ENCODE measurements at places on chromosomes 4 and X. TPM values are rescaled to one million over a fixed set of nuclear protein-coding genes. Genes with fewer than 3 reads are reported as not detected.

EGFL6 gene
- 11.8 TPM for total RNA-seq

BRS3 gene
- not detected for total RNA-seq

PDE5A gene
- total RNA-seq = 49.8 TPM

GPR50 gene
- not detected for total RNA-seq

CEP135 gene
- 8.5 TPM for total RNA-seq

PLXNA3 gene
- total RNA-seq = 10.8 TPM

- DNase-seq = no peak
Observed at GRCh38 chr4:52550186-52550585, 108.9 kb downstream of the USP46 start.

GRCh38 chrX:45261005-45261404 is 60.3 kb upstream of the DIPK2B start:
- no peak for DNase-seq

GRCh38 chrX:24316111-24316510 is 2.2 kb upstream of the SUPT20HL2 start:
- DNase-seq = no peak

- DNase-seq = no peak
Observed at GRCh38 chrX:11899091-11899490, 141.1 kb downstream of the MSL3 start.

- DNase-seq = no peak
Observed at GRCh38 chrX:10569946-10570345, 50.4 kb downstream of the MID1 start.

All from breast epithelium (tissue), 4 donors.